Left ventricle myocardium superior (tissue), 1 donor: ENCODE measurements at places on chromosomes 12 and 14.
A peak's percentile ranks its signal among the peaks of the same experiment; 100 is the strongest.

DNA sequence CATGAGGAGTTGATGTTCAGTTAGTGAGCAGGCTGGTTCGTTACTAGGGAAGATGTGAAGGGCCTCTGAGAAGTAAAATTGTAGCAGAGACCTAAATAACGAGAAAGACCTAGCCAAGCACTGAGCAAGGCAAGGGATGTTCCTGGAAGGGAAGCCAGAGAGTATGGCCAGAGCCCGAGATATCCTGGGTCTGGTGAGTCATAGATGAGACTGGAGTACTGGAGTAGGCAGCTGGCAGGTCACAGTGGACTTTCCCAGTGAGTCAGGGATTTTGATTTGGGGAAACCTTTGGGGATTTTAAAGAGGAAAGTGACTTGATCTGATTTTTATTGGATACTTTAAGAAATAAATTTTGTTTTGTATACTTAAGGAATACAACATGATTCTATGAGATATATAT is 369.0 kb downstream of the DIO2 start:
- DNase-seq: peak; percentile 47

DNA sequence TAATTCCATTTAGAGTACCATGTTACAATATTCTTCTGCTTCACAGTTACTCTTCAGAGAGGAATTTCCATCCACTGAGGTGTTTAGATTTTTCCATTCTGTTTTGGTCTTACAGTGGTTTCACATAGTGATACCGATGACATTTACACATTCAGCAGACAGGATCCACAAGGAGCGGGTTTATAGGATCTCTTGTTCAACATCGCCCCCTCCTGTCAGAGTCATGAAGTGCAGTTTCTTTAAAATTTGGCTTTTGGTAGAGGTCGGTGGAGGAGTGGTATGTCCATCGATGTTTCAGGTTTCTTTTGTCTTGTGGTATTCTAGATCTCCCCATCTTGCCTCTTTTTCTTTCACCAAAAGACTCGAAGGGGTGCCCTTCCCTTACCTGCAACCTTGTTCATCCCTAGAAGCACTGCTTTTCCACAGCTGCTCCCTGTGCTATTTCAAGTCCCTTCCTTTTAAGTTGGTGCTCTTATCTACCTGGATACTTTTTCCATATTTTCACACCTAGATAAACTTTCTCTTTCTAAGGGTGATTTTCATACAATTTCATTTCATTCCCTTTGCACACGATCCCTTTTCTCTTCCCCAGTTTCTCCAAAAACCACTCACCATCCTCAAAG is 181.3 kb downstream of the ITPR2 start:
- DNase-seq: no peak

GRCh38 chr12:120406069-120406468 is 31.8 kb upstream of the COX6A1 start:
- DNase-seq: no peak

DNA sequence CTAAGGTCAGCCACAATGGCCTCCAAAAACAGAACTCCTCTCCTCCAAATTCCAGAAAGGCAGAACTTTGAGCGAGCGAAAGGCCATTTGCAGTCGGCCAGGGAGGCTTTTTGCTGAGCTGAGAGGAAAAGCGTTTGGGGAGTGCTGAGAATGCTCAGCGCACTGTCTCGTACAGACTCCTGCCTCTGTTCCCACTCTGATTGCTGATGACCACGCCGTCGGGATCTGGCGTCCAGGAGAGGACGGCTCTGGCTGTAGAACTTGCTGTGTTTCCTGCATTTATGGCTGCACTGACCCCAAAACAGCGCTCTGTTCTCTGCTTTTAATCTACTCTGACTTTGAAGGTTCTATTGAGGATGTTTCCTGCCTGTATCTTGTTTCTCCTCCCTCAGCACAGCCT is 82.4 kb upstream of the WSCD2 start:
- DNase-seq: no peak

GRCh38 chr14:103818422-103818821 is 29.0 kb downstream of the PPP1R13B start:
- DNase-seq: no peak

- DNase-seq: no peak
These were observed 74.9 kb downstream of the NOVA1 start for GRCh38 chr14:26522967-26523366.

- no peak for DNase-seq
These were observed 5.5 kb upstream of the RNASE1 start for GRCh38 chr14:20808162-20808483.

DNA sequence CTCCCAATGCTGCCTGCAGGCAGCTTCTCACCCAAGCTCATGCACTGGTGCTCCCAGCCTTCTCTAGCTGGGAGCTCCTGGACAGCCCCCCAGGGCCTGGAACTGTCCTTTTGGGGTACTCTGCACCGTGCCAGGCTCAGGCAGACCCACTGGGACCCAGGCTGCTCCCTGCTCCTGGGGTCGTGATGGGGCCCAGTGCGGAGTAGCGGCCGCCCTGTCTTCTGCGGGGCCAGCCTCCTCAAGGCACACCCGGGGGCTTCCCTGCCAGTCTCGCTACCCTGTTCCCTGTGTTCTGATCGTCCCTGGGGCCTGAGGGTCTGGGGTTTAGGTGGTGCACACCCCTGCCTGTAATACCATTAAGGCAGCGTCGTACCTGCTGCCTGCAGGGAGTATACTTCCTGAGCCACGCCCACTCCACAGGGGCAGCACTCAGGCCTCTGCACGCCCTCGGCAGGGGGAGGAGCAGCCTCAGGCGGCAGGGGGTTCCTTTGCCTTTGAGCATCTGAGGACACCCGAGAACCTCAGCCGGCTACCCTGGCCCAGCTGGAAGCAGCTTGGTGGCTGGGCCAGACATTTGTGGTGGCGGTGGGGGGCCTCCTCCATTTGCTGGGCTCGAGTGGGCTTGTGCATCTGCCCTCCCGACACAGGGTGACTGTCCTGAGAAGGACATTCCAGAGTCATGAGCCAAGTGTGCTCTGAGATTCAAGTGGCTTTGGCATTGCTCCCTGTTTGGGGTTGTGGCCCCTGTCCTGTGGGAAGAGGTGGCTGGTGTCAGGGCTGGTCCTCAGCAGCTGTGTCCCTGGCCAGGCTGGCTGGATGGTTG is 9.2 kb upstream of the CRIP2 start:
- peak; percentile 79 for DNase-seq

DNA sequence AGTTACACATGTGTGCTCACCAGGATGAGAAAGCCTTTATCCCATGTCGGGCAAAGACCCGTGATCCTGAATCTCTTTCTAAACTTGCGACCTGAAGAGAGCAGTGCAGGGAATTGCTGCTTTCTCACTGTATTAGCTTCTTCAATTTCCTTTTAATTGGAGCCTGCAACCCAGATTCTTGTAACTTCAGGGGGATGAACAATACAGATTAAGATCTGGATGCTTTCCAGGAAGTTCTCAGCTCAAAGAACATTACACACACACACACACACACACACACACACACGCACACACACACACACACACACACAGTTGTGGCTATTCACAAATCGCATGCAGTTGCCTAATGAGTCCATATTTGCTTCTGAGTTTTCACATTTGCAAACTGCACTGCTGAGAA is 268.3 kb downstream of the NPAS3 start:
- no peak for DNase-seq

DNA sequence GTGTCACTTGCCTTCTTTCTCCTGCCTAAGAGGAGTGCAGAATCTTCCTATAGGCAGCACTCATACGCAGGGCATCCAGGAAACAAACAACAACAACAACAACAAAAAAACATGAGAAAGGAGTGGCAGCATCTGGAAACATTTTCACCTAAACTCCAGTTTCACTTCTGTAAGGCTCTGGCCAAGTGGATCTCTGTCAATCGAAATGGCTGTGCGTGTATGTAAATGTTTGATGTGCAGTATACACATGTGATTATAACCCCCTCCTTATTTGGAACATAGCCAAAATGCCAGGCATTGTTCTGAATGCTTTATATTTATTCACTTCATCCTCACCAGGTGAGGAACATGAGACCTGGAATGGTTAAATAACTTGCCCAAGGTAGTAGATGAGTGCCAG is 76.8 kb downstream of the COX16 start:
- DNase-seq: no peak

DNA sequence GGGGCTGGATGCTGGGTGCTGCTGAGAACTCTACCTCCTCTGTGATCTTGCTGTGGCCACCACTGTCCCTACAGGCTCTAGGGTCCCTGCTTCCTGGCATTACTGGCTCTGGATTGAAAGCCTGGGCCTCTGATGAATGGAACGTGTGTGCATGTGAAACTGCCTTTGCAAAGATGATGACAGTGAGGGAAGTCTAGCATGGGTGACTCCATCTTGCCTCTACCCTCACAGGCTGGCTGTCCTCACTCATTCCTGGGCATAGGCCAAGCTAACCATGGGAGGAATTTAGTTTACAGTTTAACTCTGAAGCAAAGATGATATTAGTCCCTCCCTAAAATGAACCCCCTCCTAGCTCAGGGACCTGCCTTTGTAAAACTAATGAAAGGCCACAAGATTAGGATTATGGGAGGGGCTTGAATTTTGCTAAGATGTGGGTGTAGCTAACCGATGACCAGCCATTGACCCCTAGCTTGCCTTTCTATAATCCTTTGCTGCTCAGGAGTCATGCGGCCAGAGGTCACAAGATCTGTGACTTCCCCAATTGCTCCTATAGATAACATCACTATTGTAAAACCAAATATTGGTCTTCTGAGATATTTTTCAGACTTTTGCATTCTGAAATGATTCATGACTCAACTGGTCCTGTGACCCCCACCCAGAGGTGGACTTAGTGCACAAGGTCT is 2.2 kb upstream of the C1S start:
- no peak for DNase-seq

- DNase-seq: peak; percentile 70
These were observed 5.1 kb downstream of the AHNAK2 start for GRCh38 chr14:104973135-104973384.

GRCh38 chr12:91052026-91052425 is 5.8 kb downstream of the KERA start:
- DNase-seq: no peak
